Activated naive CD8-positive, alpha-beta T cell treated with anti-CD3 and anti-CD28 coated beads, Interleukin-2, amount 10 ng/mL, durations not matched to agents 7 days and 5 days (primary cell): ENCODE measurements at places on chromosomes 11 and 22.

DNA sequence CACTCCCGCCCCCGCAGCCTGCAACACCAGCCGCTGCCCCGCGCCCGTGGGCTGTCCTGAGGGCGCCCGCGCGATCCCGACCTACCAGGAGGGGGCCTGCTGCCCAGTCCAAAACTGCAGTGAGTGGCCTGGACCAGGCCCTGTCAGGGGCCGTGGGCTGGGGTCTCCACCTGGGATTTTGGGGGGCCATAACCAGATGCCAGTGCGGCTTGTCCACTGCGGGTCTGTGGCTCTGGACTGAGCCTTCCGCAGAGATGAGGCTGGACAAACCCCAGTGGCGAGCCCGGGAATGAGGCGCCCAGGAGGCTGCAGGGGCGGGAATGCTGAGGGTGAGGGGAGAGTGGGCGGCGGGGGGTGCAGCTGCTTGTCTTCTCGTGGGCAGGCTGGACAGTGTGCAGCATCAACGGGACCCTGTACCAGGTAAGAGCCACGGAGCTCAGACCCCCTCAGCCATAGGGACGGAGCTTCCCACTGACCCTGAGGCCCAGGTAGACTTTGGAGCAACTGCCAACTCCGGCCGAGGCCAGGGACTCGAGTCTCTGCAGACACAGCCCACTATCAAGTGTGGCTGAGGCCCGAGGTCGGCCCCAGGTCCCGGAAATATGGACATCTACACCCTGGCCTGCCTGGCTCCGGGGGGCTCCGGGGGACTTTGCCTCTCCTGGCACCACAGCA, 24.8 kb upstream of the MUC5B start:
- no peak overlapping the region for H3K27ac ChIP-seq
- H3K27me3 ChIP-seq: no peaks in the 10 kb centered on the region
- H3K36me3 ChIP-seq: no peaks in the 10 kb centered on the region
- no peaks in the 10 kb centered on the region for H3K4me1 ChIP-seq

GRCh38 chr11:19995145-19995544, 165.1 kb downstream of the DBX1 start:
- no peaks in the 10 kb centered on the region for H3K4me1 ChIP-seq
- H3K27me3 ChIP-seq: peaks cover 4% of the 10 kb centered on the region
- H3K36me3 ChIP-seq: no peaks in the 10 kb centered on the region
- no peak overlapping the region for H3K27ac ChIP-seq

GRCh38 chr11:128806506-128807261, 60.4 kb downstream of the KCNJ1 start:
- H3K27ac ChIP-seq: peak overlapping the region; percentile 17
- H3K4me1 ChIP-seq: peaks cover 9% of the 10 kb centered on the region
- no peak overlapping the region for H3K4me3 ChIP-seq
- peaks cover 49% of the 10 kb centered on the region for H3K36me3 ChIP-seq
- H3K27me3 ChIP-seq: no peaks in the 10 kb centered on the region

GRCh38 chr11:117851106-117851505, 25.4 kb downstream of the FXYD6 start:
- no peak for DNase-seq
- H3K4me3 ChIP-seq: no peak overlapping the region
- no peak overlapping the region for H3K27ac ChIP-seq
- H3K4me1 ChIP-seq: peaks cover 8% of the 10 kb centered on the region

- no peak for DNase-seq
- H3K27me3 ChIP-seq: no peaks in the 10 kb centered on the region
- H3K4me1 ChIP-seq: peaks cover 18% of the 10 kb centered on the region
- no peak overlapping the region for H3K4me3 ChIP-seq
- H3K27ac ChIP-seq: no peak overlapping the region
- H3K36me3 ChIP-seq: peaks cover 6% of the 10 kb centered on the region
Observed at GRCh38 chr22:46844606-46845210, 82.3 kb downstream of the TBC1D22A start.

GRCh38 chr11:103633819-103634590, 402.4 kb upstream of the DDI1 start:
- no peaks in the 10 kb centered on the region for H3K27me3 ChIP-seq
- no peaks in the 10 kb centered on the region for H3K4me1 ChIP-seq
- no peak overlapping the region for H3K4me3 ChIP-seq
- no peak for DNase-seq

DNA sequence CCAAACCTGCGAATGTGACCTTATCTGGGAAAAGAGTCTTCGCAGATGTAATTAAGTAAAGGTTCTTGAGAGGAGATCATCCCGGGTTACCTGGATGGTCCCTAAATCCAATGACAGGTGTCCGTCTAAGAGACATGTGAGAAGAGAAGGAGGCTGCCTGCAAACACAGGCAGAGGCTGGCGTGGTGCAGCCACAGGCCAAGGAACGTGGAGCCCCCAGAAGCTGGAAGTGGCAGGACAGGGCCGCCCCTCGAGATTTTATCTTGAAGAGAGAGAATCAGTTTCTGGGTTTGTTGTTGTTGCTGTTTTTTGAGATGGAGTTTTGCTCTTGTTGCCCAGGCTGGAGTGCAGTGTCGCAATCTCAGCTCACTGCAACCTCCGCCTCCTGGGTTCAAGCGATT, 33.6 kb downstream of the MRGPRD start:
- H3K27me3 ChIP-seq: no peaks in the 10 kb centered on the region
- H3K27ac ChIP-seq: no peak overlapping the region
- no peak for DNase-seq
- no peaks in the 10 kb centered on the region for H3K36me3 ChIP-seq
- no peak overlapping the region for H3K4me3 ChIP-seq
- H3K4me1 ChIP-seq: no peaks in the 10 kb centered on the region

- H3K27ac ChIP-seq: no peak overlapping the region
- H3K36me3 ChIP-seq: peaks cover 52% of the 10 kb centered on the region
- no peaks in the 10 kb centered on the region for H3K27me3 ChIP-seq
- no peak for DNase-seq
- H3K4me1 ChIP-seq: peaks cover 34% of the 10 kb centered on the region
Observed at GRCh38 chr11:65854161-65854592, 3.8 kb downstream of the CFL1 start.

- peaks cover 27% of the 10 kb centered on the region for H3K4me1 ChIP-seq
- H3K36me3 ChIP-seq: no peaks in the 10 kb centered on the region
- H3K27me3 ChIP-seq: peaks cover 12% of the 10 kb centered on the region
- DNase-seq: peak; percentile 93
- peak overlapping the region; percentile 76 for H3K4me3 ChIP-seq
- peak overlapping the region; percentile 85 for H3K27ac ChIP-seq
Observed at GRCh38 chr22:39170825-39171622, 18.5 kb upstream of the CBX7 start.

GRCh38 chr11:77747381-77747969, 73.0 kb downstream of the RSF1 start:
- H3K36me3 ChIP-seq: peaks cover 8% of the 10 kb centered on the region
- H3K4me3 ChIP-seq: no peak overlapping the region
- no peaks in the 10 kb centered on the region for H3K4me1 ChIP-seq
- H3K27me3 ChIP-seq: no peaks in the 10 kb centered on the region
- DNase-seq: no peak

GRCh38 chr22:22075382-22076163, 93.0 kb upstream of the TOP3B start:
- no peak overlapping the region for H3K27ac ChIP-seq
- no peaks in the 10 kb centered on the region for H3K4me1 ChIP-seq
- peaks cover 28% of the 10 kb centered on the region for H3K27me3 ChIP-seq
- no peak for DNase-seq
- H3K4me3 ChIP-seq: no peak overlapping the region

GRCh38 chr11:109680127-109680526, 258.1 kb downstream of the C11orf87 start:
- no peak overlapping the region for H3K27ac ChIP-seq
- DNase-seq: no peak
- H3K4me1 ChIP-seq: no peaks in the 10 kb centered on the region
- H3K4me3 ChIP-seq: no peak overlapping the region
- H3K27me3 ChIP-seq: no peaks in the 10 kb centered on the region
